T follicular helper cell (primary cell): ENCODE measurements at places on chromosomes 12 and 14.

DNA sequence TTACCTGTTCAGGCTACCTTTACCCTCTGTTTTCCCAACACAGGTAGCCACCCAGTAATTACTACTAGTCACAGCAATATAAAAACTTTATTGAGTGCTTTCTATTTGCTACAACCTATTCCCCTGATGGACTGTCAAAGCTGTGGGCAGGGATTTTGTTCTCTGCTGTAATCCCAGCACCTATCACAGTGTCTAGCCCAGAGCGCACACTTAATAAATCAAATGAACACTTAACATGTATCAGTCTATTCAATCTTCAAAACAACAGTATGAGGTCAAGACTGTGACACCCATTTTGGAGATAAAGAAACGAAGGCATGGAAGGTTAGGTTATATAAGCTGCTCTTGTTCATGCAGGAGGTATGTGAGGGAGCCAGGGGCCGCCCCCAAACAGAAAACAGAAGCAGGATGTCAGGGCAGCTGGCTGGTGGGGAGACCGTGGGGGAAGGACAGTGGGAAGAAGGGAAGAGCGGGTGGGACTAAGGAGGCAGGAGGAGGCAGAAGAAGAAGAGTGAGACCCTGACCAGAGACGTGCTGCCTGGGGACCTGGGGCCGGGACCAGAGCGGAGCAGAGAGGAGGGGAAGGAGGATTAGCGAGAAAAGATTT is 1.7 kb downstream of the TNFRSF1A start:
- no peak for DNase-seq

GRCh38 chr14:102629808-102630350 is 37.4 kb downstream of the RCOR1 start:
- no peak for DNase-seq

DNA sequence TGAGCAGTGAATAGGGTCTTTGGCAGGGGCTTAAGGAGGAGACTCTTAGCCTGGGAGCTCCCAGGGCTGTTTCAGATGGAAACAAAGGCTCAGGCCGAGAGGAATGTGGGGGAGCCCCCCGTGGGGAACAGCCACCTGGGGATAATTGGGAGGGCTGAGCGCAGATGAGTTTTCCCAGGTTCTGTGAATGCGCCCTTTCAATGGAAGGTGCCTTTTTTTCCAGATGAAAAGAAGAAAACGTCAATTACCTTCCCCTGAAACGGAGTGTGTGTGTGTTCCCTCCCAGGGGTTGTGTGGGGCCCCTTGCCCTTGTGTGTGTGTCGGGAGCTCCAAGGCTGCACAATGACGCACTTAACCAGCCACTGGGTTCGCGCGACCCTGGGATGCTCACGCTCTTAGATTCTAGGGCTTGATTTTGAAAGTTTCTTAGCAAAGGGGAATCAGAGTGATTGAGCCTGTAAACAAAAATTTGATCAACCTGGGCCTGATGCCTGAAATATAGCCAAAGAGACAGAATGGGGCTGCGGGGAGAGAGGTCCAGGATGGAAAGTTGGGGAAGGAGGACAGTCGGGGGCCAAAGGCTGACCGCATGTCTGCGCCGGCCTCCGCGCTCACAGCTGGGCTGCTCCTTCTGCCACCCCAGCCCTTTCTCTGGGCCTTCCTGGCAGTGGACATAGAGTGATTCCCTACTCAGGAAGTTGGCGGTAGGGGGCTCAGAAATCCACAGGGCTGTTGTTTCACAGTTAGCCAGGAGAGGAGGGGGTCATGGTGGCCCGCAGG is 14.6 kb downstream of the MEG3 start:
- no peak for DNase-seq

- DNase-seq: no peak
Observed at GRCh38 chr12:130764475-130765185, 48.5 kb upstream of the RIMBP2 start.

GRCh38 chr12:125892276-125892675 is 827.0 kb downstream of the AACS start:
- no peak for DNase-seq

DNA sequence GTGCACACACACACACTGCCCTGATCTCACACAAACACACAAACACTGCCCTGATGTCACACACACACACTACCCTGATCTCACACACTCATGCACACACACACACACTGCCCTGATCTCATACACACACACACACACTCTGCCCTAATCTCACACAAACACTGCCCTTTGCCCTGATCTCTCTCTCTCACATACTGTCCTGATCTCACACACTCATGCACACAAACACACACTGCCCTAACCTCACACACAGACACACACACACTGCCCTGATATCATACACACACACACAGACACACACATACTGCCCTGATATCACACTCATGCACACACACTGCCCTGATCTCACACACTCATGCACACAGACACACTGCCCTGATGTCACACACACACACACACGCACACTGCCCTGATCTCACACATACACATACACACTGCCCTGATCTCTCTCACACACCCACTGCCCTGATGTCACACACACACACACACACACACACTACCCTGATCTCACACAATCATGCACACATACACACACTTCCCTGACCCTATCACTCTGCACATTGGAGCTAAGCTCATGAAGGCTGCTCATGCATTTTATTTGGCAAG is 97.6 kb upstream of the DIO3 start:
- DNase-seq: no peak

DNA sequence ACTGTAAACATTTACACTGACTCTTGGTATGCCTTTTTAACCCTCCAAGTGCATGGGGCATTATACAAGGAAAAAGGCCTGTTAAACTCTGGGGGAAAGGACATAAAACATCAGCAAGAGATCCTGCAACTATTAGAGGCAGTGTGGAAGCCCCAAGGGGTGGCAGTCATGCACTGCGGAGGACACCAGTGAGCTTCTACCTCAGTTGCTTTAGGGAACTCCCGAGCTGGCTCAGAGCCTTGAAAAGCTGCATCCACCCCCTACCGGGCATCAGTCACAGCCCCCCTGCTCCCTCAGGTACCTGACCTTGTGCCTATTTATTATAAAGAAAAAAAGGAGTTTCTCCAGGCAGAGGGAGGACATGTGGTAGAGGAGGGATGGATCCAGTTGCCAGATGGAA is 695.6 kb upstream of the LMO3 start:
- DNase-seq: no peak

- no peak for DNase-seq
Observed at GRCh38 chr12:20501958-20502357, 133.6 kb downstream of the PDE3A start.
